ENCODE measurements at places on chromosomes 16 and 17.

- DNase-seq, result no peak
Measured at GRCh38 chr16:74019612-74020011, 277.0 kb upstream of the PSMD7 start.

DNA sequence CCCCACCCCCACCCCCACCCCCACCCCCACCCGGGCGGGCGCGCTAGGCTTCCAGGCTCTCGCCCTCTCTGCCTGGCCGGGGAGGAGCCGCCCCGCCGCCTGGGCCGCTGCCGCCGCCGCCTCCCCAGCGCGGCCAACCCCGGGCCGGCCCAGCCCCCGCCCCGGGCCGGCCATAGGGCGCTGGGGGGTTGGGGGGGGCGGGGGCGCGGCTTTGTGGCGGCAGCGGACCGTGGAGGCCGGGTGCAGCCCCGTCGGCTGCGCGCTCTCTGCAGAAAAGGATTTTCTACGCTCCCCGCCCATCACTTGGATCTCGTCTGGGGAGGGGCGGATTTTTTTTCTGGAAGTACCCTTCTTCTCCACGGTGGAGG lies 230.9 kb downstream of the MRTFB start:
- peak; percentile 65 for DNase-seq

DNA sequence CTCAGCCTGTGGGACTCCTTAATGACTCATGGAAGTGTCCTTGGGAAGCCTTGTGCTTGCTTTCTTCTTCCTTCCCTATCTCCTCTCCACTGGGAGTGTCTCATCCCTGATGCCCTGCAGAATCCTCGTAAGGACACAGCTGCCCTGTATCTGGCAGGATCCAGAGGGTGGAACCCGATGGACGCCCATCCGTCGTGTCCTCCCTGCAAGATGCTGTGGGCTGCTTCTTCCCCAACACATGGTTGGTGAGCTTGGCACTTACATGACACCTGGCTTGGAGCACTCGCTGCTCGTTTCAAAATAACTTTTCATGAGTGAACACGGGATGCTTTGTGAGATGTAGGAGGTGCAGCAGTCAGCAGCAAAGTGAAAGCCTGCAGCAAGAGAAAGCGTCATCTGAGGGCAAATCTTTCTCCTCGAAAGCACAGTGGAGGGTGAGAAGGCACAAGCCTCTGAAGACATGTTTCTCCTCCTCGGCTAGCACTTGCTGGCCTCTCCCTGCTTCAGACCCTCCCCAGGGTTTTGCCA lies 3.3 kb downstream of the CCL15 start:
- DNase-seq, result no peak

DNA sequence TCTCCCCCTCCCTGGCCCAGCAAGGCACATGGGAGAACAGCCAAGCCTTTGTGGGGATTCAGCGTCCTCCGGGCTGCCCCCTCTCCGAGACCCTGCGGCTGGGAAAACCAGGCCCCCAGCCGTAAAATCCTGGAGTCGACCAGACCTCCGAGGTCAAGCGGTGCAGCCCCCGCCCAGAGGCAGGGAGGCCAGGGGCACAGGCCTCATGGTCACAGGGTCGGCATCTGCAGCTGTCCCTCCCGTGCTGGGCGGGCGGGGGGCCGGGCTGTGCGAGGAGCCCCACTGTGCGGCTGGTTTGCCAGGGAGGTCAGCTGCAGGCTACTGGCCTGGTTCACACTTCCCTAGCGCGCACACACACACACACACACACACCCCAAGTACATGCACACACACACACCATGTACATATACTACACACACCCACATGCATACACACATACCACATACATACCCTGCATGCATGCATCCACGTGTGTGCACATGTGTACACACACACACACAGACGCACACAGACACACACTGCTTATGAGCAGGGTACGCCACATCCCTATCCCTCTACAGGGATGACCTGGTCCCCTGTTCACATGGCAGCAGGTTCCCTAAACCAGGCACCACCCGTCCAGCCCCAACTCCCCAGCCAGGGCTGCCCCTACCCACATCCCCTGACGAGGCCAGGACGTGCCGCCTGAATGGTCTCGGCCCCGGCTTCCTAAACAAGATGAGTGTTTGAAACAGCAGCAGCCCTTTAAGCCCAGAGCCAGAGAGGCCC lies 108.9 kb upstream of the CIBAR2 start:
- DNase-seq, result peak; percentile 90

All from eye (tissue), 1 donor.